Jurkat, Clone E6-1 (cell line): ENCODE measurements at places on chromosomes 7 and 10.

DNA sequence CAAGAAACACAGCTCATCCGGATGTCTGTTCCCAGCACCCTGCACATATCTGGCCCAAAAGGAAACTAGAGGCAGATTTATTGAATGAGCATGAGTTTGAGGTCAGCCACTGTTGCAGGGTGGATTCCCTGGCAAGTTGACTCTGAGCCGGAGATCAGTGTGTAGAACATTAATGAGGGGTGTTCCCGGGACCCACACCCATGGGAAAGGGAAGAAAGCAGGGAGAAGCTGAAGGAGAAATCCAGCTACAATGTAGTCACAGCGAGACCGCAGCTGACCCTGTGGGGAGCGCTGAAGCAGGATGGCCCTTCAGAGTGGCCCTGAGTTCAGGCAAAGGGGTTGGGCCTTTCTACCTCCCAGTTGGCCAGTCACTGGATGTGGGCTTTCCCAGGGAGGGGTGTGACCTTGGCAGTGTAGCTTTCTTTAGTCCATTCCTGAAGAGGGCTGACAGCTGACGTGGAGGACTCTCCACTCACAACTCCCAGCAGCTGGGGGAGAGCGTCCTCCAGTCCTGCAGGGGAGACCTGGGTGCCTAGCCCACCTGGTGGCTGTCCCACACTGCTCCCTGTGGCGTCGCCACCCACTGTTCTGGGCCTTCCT is 324.2 kb upstream of the ZMIZ1 start:
- no peak for DNase-seq

DNA sequence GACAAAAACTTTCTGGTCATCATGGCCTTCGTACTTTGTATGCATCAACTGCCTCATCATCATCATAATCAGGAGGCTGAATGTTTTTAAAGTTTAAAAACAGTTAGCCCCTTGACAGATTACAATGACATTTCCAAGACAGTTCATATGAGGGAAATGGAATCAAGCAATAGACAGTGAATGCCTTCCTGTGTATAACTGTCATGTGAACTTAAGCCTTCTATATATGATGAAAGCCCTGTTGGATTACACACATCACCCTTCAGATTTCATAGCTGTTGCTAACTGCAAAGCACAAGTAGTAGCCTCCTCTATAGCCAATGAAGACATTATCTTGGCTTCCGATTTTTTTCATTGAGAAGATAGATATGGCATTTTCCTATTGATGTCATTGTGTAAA is 154.0 kb downstream of the PLXDC2 start:
- DNase-seq = no peak

DNA sequence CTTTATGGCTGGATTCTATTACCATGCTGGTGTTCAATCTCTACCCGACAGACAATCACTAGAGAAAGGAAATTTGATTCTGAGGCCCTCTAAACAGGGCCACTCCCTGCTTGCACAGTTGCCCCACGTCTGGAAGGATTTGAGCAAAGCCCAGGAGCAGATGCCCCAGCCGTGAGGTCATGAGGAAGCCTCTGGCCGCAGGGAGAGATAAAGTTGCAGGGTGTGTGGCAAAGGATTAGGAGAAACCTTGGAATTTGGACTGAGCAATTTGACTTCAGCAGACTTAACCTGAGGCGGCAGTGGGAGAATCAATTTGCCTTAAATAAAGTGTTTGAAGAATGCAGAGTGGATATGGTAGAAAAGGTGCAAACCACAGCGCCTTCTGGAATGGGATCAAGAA is 40.2 kb upstream of the KLF6 start:
- DNase-seq = no peak

DNA sequence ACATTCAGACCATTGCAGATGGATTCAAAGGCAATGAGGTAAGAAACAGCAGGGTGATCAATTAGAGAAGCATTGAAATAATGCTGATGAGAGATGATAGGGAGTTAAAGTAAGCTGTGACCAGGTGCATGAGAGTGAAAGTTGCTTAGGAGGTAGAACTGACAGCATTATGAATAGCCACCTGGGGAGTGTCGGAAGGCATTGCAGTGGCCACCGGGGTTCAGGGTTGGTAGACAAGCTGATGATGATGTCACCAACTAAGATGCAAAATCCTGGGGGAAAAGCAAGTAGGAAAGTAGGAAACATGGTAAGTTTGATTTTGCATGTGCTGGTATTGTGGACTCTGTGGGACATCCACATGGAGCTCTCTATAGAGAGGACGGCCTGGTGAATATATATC is 211.9 kb upstream of the ETV1 start:
- no peak for DNase-seq

GRCh38 chr10:126919426-126919825 is 14.2 kb downstream of the DOCK1 start:
- DNase-seq = no peak

DNA sequence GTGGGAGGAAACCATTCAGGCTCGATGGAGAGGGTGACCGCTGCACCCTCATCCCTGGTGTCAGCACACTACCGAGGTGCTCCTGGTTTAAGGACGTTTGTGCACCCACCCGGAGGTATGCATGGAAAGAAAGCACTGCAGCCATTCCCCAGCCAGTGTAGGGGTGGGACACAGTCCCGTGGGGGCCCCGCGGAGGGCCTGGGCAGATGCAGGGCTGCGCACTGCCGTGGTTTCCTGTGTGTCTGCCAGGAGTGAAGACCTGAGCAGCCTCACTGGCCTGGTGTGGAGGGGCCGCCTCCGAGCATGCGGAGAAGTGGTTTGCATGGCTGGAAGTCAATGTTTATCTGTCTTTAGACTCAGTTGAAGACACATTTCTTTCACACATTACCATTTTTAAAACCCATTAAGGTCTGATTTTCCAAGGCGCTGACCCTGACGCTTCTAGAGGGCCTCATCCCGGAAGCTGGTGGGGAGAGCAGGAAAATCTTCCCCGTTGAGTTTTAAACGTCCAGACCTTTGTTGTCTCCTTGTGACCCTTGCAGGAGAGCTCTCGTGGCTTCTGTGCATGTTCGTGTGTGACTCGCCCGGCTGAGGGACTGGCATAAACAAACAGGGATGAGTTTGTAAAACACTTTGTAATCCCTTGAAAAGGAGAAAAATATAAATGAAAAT is 188.1 kb downstream of the MGMT start:
- no peak for DNase-seq

DNA sequence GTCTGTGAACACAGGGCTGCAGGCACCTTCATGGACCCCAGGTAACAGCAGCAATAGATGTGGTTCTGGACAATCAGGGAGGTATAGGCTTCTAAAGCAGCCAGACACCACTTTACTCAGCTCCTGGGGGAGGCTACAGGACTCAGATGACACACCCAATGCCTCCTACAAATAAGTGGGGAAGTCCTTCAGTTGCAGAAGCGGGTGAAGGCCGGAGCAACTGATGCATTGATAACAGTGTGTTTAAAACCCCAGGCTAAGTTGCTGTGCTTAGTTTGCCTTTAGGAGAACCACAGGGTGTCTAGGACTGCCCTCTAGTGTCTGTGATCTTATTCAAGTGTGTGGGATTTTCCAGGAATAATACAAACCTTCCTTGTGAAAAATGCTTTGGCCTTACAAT is 5.9 kb upstream of the ITGA8 start:
- DNase-seq = peak; percentile 9

- no peak for DNase-seq
These were observed 25.6 kb upstream of the SOSTDC1 start for GRCh38 chr7:16491148-16491547.

DNA sequence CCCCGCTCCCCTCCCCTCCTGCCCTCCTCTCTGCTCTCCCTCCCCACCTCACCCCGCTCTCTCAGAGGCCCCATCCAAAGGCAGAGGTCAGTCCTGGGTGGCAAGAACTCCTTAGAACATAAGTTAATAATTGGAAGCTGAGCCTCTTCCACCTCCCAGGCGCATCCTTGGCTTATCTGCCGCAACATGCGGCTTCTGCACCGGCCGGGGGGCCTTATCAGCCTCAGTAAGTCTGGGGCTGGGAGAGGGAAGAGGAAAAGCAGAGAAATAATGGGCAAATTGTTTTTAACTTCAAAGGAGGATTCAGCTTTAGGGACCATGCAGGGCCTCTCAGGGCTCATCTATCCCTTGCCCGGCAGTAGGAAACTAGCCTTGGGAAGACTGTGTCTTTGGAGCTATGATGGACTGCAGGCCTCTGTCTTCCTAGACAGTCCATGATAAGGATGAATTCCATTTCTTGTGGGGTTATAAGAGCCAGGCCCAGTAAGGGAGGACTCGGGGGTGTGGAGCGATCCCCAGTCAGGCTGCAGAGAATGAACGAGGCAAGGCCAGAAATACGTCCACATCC is 411.6 kb downstream of the PLXNA4 start:
- no peak for DNase-seq

DNA sequence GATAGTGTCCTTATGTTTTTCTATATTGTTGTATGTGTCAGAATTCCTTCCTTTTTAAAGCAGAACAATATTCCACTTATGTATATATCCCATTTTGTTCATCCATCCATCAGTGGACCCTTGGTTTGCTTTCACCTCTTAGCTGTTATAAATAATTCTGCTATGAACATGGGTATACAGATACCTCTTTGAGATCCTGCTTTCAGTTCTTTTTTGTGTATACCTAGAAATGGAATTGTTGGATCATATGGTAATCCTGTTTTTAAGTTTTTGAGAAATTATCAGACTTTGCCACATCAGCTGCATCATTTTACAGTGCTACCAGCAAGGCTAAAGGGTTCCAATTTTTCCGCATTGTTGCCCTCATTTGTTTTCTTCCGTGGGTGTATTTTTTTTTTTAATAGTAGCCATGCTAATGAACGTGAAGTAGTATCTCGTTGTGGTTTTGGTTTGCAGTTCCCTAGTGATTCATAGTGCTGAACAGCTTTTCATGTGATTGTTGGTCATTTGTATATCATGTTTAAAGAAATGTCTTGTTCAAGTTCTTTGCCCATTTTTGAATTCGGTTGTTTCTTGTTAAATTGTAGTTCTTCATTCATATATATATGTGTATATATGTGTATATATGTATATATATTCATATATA is 87.8 kb downstream of the LCOR start:
- DNase-seq = no peak

GRCh38 chr10:89644967-89645741 is at the start of gene PANK1:
TSS of gene PANK1 (minus strand) at chr10:89645242. CDS start at chr10:89644891, 351 bp downstream.
- DNase-seq = peak; percentile 58
